ENCODE measurements at places on chromosomes 11 and 22.

DNA sequence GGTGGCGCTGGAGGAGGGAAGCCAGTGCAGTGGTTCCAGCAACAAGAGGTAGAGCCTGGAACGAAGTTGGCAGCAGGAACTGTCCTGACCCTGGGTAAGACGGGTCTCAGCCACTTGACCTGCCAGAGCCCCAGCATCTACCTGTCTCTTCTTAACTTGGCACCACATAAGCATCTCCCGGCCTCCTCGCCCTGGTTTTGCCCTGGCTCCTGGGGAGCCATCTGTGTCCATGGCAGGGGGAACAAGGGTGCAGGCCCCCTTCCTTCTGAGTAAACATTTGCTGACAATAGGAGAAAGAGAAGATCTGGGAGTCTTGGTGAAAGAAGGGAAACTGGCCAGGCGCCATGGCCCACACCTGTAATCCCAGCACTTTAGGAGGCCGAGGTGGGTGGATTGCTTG lies 12.8 kb downstream of the P2RY2 start:
- no peak for DNase-seq

DNA sequence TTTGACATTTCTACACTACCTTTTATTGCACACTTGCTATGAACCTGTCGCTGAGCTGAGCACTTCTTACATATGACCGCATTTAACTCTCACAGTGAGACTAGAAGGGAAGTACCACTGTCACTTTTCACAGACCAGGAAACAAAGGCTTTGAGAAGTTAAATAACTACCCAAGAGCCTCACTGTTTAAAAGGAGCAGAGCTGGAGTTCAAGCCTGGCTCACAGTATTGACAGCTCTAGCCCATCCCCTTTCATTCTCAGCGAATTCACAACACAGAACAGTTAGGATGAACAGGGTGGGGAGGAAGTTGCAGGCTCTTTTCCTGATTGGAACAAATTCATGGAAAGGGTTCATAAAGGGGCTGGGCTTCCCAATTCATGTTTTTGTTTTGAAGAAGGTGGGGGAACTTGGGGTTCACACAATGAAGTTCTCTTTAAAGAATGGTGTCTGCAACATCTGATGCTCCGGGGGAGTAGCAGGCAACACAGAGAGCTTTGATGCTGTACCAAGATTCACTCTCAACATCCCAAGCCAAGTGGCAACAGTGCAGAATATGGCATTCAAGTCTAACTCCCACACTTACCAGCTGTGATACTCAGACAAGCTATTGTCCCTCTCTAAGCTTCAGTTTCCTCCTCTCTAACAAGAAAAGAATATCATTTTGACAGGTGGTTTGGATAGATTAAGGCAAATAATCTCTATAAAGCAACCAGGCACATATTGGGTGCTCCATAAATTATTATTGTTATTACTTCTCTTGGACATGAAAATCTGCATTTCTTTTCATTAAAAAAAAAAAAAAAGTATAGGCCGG lies 17.2 kb downstream of the SCGB1A1 start:
- DNase-seq: no peak

GRCh38 chr11:33187998-33188722 lies 26.9 kb upstream of the CSTF3 start:
- no peak for DNase-seq

- DNase-seq: no peak
These were observed 160.8 kb upstream of the NECTIN1 start for GRCh38 chr11:119889728-119890280.

- DNase-seq: peak; percentile 78
These were observed 3.7 kb upstream of the POLD4 start for GRCh38 chr11:67356864-67357561.

- no peak for DNase-seq
These were observed 25.2 kb downstream of the ALKBH3 start for GRCh38 chr11:43905813-43906241.

- DNase-seq: no peak
These were observed 39.1 kb upstream of the POU2AF2 start for GRCh38 chr11:111206472-111206871.

DNA sequence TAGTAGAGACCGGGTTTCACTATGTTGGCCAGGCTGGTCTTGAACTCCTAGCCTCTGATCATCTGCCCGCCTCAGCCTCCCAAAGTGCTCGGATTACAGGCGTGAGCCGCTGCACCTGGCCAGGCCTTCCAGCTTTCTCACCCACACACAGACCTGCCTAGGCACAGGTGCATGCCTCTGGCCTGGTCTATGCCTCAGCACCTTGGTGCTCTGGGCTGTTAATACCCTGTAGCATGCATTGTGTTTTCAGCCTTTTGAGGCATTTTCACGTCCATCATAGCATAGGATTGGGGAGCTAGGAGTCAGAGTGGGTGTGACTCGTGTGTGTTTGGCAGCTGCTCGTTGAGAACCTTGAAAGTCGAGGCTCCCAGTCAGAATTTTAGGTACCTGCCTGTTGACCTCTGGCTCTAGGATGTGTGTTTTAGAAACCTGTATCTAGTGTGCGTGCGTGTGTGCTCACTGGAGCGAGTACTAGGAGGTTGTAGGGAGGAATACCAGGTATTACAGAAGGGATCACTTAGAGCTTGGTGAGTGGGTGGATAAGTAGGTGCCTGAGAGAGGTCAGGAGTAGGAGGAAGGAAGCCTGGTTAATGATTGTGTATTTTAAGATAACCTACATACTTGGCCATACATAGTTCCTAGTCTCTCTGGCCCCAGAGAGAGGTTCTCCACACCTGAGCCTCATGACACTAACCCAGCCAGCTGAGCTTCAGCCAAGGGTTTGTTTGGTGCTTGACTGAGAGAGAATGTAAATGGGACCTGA lies 20.0 kb downstream of the CRKL start:
- DNase-seq: no peak

DNA sequence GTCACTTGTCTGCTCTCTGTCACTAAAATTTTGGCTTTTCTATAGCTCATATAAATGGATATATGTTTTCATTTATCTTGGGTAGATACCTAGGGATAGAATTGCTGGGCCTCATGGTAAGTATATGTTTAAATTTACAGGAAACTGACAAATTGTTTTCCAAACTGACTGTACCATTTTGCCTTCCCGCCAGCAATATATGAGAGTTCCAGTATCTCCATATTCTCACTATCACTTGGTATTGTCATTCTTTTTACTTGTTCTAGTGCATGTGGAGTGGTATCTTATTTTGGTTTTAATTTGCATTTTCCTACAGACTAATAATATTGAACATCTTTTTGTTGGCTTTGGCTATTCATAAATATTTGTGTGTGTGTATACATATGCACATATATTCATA lies 101.7 kb downstream of the TMEM135 start:
- no peak for DNase-seq

GRCh38 chr11:64263021-64263946 lies 12.0 kb downstream of the PLCB3 start:
- DNase-seq: no peak

DNA sequence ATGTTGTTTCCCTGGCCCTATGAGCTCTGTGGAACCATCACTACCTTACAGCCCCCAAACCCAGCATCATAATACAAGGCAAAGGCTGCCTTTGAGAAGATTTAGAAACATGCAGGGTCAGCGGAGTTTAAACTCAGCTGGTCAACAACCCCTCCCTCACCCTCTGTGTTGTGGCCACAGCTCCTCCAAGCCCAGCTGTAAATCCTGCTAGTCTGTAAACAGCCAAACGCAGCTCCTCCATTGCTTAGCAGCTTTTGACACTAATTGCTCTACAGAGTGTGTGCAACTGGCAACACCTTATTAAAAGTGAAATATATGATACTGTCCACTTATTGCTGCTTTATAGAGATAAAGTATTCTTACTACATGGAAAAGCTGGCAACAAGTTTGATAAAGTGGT lies 29.1 kb downstream of the OPCML start:
- no peak for DNase-seq

DNA sequence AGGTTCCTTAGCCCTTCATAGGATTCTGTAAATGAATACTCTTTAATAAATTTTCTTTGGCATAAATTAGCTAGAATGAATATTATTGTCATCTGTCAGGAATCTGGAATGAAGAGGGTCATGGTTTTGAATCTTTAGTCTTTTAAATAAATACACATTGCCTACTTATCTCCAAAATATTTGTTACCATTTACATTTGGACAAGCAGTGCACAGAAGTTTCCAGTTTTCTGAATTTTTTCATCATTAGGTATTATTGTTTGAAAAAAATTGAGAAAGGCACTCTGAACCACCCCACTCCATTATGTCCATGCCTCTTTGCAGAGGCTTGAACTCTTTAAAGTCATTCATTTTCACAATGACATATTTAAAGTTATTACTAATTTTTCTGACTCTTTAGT lies 549.0 kb upstream of the LUZP2 start:
- DNase-seq: no peak

DNA sequence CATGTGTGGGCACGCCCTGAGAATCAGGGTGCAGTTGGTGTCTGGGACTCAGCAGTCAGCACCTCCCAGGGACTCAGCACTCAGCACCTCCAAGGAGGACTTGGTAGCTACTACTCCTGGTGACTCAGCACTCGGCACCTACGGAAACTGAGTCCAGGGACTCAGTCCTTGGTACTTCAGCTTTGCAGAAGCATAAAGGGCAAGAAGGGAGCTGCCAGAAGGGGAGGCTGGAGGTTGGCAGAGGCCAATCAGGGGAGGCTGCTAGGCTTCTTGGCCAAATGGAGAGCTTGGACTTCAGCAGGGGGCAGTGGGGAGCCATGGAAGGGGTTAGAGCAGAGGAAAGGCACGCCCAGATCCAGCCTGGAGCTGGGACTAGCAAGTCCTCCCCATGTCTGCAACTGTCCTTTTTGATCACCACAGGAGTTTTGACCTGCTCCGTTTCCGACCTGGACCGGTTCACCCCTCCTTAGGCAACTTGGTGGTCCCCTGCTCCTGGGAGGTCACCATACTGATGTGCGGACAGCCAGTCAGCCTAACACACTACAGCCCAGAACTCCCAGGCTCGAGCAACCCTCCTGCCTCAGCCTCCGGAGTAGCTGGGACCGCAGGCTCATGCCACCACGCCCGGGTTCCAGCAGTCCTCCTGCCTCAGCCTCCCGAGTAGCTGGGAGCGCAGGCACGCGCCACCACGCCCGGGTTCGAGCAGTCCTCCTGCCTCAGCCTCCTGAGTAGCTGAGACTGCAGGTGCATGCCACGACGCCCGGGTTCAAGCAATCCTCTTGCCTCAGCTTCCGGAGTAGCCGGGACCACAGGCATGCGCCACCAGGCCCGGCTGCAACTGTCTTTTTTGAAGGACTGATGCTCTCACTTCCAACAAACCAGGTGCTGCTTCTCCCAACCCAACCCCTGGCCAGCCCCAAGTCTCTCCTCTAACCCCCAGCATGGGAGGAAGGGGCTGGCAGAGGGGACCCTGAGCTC lies 1.5 kb downstream of the ANO9 start:
- no peak for DNase-seq

- DNase-seq: no peak
These were observed 6.8 kb downstream of the BET1L start for GRCh38 chr11:200224-201003.

GRCh38 chr11:70325824-70326223 lies 55.3 kb downstream of the PPFIA1 start:
- no peak for DNase-seq

- no peak for DNase-seq
These were observed 2193.4 kb upstream of the RAG2 start for GRCh38 chr11:38791346-38791961.

DNA sequence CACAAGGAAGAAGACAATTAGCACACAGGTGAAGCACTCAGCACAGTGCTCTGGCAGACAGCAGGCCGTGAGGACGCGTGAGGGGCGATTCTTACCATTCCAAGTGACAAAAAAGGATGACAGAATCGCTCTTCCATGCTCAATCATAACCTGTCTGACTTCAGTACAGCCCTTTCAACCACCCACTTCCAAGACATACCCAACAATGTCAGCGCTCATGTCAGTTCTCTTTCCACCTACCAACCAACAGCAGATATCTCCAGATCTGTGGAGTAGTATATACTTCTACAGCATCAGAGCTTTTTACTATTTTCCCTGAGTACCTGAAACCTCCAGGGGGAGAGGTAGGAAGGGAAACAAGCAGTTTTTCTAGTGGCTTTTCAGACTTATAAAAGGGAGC lies 40.2 kb downstream of the MORC2 start:
- DNase-seq: no peak

DNA sequence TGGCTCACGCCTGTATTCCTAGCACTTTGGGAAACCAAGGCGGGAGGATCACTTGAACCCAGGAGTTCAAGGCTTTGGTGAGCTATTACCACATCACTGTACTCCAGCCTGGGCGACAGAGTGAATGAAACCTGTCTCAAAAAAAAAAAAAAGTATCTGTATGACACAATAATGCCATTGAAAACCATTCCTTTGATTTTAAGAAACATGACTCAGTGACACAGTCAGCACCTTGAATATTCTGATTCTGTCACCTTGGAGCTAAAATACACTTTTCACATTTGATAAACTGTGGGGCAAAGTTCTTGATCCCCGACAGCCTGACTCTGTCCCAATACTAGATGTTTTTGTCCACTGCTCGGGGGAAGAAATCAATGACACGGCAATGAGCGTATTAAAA lies 16.7 kb upstream of the ELFN2 start:
- no peak for DNase-seq

DNA sequence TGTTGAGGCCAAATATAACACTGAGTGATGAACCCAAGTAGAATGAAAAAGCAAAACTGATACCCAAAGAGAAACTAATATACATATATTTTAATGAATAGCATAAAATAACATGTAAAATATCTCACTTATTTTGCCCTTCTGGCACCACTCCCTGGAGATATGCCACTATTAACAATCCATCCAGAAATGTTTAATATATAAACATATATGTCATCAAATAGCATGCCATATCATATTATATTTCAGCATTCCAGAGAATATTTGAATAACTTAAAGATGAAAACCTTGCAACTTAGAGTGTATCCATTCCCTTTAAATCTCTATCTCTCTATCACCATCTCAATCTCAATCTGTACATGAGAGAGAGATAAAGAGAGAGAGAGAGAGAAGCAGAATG lies 1073.3 kb upstream of the RAG2 start:
- DNase-seq: no peak

- no peak for DNase-seq
These were observed 38.2 kb upstream of the PAK1 start for GRCh38 chr11:77512092-77512491.

DNA sequence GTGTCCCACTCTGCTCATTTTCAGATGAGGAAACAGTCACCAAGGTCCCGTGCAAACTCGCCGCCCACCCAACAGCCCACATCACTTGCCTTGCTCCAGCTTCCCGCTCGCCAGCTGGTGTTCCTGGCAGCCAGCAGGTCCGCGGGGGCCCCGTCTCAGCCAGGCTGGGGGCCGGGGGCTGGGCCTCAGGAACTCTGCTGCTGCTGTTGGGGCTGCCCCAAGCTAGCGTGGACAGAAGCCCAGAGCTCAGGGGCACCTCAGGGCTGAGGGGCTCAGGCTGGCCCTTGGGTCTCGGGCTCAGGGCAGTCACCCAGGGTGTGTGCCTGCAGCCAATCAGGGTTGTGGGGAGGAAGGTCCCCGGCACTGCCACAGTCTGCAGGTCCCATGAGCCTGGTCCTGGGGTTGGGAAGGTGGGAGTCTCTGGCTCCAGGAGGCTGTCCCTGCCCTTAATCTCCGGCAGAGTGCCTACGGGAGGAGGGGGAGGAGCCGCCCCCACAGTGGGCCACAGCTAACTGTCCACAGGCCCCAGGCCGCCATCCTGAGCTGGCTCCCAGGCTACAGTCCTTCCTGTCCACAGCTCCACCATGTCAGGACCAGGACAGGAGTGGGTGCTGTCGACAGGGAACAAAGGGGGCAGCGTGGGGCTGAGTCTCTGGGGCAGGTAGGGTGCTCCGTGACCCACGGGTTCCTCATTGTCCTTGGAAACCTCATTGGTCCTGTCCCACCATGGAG lies 65.2 kb downstream of the ARFGAP3 start:
- no peak for DNase-seq

- DNase-seq: no peak
These were observed 12.4 kb downstream of the ACO2 start for GRCh38 chr22:41481131-41481830.

- no peak for DNase-seq
These were observed 14.5 kb downstream of the TMEM25 start for GRCh38 chr11:118545533-118545932.
